ENCODE measurements at places on chromosomes 7 and 10. TPM values are rescaled to one million over a fixed set of nuclear protein-coding genes. Genes with fewer than 3 reads are reported as not detected.

The PPP1R9A gene
- polyA plus RNA-seq: 1.5 TPM

The TLX1 gene
- polyA plus RNA-seq: not detected

The GNAT3 gene
- not detected for polyA plus RNA-seq

DNA sequence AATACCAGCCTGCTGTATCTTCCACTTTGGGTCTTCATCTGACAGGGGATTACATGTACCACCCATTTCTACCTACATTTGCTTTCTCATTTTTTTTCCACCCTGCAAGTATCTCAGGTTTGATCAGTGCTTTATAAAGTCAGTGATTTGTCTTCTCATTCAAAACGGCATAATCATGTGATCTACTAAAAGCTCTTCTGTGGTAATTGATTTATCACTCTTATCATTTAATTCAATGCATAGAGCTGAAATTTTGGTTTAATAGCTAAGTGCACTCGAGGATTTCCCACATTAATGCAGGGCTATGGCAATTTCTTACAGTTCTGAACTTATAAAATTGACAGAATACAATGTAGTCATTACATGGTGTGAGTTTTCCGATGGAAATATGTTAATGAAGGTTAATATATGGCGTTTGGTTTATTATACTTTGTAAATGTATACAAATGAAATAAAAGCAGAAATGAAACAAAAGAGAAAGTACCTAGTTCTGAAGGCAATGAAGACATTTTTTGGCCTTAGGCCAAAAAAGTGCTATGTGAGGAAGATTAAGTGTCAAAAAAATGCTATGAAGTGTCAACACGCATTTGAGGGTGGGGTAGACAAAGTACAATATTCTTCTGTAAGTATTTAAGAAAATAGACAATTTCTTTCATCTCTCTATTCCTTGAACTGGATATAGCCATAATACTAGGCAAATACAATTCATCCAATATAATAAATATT, 457.3 kb downstream of the ETV1 start:
- DNase-seq: no peak

DNA sequence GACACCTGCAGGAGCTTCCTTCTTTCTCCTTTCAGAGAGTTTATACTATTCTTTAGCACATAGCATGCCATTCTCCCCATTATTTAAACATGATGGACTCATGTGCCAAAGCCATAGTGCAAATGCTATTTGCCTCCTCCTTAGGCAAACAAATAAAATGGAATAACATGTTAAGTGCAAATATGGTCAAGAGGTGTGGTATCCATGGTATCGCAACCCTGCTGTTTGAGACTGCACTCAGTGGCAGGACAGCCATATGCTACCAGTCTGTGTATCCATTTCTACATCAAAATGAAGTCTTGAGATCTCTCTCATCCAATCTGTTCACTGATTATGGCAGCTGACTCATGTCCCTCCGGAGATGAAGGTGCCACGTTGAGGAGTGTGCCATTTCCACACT, 22.8 kb downstream of the HEPACAM2 start:
- no peak for DNase-seq

- DNase-seq: peak; percentile 37
Measured at GRCh38 chr7:30479202-30480120, 877 bp upstream of the NOD1 start.

- DNase-seq: no peak
Measured at GRCh38 chr7:159098424-159098786, 46.3 kb downstream of the VIPR2 start.

DNA sequence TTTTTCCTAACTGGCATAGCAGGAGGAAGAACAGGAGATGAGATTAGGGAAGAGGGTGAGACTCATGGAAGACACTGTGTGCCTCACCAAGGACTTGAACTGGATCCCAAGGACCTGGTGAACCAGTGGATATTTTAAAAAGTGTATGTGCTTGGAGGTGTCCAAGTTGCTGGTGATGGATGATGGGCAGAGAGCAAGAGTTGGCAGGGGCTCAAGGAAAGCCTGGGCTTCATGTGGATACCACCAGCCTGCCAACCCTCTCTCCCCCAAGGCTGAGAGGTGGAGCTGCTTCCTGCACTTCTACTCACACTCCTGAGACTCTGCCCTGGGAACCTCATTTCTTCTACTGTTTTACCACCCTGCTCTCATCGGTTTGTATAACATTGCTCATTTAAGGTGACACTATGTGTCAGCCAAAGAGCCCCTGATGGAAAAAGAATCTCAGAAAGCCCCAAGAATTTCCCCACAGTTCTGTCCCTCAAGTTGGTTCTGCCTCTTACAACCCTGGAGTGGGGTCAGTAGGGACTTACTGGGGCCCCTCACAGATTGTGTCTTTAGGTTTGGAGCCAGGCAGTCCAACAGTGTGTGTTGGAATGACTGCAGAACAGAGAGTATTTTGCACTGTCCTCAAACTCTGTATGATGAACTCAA, 56.2 kb upstream of the PDCD4 start:
- DNase-seq: no peak

- no peak for DNase-seq
Measured at GRCh38 chr7:46969303-46970130, 612.4 kb downstream of the TNS3 start.

GRCh38 chr7:29858191-29858951, 52.1 kb downstream of the WIPF3 start:
- no peak for DNase-seq

GRCh38 chr7:38825721-38826440, 83.1 kb downstream of the VPS41 start:
- no peak for DNase-seq

DNA sequence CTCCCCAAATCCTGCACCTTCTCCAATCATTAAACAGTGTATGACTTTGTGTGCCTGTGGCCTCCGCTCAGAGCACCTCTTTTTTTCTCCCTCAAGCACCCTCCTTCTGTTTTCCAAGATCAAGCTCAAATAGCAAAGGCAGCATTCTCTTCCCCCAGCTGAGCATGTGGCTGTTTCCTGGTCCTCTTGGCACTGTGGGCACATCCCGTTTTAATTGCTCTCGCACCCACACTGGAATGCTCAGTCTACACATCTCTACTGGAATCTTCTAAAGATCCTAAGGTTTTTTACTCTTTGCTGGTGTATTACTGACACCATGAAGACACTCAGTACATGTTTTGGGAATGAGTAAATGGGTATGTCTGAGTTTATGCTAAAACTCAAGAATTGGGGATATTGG, 107.4 kb downstream of the WDFY4 start:
- no peak for DNase-seq

DNA sequence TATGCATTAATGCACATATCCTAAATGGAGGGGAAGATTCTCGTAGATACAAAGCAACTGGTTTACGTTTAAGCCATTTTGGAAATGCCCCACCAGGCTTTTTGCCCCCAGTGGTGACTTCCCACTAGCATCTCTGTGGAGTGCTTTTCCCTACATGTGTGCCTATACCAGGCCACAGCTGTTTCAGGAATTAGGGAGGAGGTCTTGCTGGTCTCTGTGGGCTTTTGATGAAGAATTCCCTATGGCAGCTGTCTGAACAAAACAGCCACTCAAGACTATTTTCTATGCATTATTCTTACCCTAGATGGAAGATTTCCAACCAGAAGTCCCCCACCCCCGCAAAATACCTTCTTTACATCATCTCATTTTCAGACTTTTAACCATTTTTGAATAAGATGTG, 52.0 kb upstream of the NMT2 start:
- DNase-seq: no peak

- peak; percentile 83 for DNase-seq
Measured at GRCh38 chr7:99380032-99380822, 5.7 kb downstream of the ARPC1B start.

DNA sequence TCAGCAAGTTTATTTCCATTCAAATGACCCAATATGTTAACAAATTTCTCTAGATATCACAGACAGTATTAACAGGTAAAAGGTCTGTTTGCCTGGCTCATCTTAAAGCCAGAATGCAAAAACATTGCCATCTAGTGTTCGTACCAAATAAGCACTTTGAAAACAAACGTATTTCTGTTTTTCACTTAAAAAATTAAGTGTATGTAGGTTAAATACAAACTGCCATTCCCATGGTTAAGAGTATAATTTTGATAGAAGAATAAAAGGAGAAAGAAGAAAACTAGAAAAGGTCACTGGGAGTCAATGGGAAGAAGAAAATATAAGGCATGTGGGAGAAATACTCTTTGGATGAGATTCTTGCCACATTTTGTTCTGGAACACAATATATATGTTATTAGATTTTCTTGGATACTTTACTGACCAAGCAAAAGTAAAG, 51.0 kb downstream of the ORC5 start:
- no peak for DNase-seq

DNA sequence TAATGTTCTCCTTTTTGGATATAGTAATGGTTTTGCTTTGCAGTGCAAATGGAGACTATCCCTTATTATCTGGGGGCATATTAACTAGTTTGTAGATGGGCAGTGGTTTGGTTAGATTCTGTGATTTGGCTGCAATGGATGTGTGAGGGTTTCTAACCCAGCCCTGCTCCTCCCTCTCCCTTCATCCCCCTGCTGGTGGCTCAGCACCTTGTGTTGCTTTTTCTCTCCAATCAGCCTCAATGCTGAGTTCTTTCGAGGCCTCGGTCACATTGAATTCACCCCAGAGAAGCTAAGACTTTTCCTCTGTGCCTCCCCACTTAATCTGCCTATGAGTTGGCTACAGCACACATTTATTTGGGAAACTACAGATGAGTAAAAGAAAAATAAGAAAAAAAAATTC, 120.0 kb downstream of the MALRD1 start:
- no peak for DNase-seq

GRCh38 chr7:11533229-11533820, 298.7 kb downstream of the THSD7A start:
- no peak for DNase-seq

DNA sequence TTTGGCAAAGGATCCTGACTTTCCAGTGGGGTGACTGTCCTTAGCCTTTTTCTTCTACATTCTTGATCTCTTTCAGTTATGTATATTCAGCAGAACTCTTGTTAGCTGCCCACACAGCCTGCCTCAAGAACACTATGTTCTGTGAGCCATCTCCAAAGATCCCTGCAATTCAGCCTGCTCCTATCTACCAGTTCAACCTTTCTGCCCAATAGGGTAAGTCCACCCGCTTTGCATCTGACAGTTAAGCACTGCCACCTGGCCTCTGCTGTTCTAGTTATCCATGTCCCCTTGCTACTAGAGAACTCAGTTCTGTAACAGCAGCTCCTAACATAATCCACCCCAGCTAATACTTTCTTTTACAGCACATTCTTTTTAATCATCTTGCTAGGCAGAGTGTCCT, 13.5 kb downstream of the OR9A2 start:
- no peak for DNase-seq

DNA sequence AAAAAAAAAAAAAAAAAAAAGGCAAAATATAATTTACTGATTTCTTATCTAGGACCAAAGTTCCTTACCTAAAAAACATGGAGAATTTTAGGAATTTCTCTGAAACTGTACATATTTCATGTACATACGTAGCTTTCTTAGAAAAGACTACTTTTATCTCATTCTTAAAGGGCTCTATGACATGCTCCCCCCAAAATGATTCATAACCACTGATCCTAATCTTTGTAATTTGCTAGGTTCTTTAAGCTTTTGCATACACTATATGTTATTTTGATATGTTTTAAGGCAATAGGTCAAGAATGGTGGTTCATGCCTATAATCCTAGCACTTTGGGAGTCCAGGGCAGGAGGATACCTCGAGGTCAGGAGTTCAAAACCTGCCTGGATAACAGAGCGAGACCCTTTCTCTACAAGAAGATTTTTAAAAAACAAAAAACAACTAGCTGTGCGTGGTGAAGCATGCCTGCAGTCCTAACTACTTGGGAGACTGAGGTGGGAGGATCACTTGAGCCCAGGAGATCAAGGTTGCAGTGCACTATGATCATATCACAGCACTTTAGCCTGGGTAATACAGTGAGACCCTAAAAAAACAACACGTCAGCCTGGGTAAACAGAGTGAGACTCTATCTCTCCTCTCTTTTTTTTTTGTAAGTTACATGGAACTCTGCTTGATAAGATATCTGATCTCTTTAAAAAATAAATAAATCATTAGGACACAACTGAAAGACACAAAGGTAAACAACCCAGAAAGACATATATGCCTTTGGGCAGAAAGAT, 54.8 kb downstream of the ATAD1 start:
- DNase-seq: no peak
